ENCODE measurements at places on chromosomes 3 and 15.
A peak's percentile ranks its signal among the peaks of the same experiment; 100 is the strongest.

DNA sequence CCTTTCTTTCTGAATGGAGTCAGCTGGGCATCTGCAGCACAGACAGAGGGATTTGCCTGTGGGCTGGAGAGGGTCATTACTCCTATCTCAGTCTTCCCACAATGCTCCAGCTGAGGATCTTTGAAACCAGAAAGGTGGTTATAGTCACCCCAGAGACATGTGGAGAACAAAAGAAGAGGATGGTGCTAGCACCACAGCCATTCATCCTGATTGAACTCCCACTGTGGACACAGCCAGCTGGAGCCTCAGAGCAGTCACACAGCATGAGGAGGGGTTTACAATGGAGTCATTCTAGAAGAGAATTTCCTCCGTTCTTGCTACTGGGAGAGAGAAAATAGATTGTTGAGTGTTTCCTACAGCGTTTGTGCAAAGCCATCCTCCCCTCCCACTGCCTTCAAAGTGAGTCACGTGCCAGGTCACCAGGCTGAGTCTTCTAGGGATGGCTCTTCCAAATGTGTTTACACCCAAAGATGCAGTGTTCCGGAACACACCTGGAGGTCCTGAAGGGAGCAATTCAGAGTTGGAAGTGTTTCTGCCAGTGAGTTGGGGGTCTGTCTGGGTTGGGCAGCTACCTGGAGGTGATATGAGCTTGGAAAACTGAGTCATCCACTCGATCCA, 18.9 kb upstream of the GREM1 start:
- DNase-seq = no peak

DNA sequence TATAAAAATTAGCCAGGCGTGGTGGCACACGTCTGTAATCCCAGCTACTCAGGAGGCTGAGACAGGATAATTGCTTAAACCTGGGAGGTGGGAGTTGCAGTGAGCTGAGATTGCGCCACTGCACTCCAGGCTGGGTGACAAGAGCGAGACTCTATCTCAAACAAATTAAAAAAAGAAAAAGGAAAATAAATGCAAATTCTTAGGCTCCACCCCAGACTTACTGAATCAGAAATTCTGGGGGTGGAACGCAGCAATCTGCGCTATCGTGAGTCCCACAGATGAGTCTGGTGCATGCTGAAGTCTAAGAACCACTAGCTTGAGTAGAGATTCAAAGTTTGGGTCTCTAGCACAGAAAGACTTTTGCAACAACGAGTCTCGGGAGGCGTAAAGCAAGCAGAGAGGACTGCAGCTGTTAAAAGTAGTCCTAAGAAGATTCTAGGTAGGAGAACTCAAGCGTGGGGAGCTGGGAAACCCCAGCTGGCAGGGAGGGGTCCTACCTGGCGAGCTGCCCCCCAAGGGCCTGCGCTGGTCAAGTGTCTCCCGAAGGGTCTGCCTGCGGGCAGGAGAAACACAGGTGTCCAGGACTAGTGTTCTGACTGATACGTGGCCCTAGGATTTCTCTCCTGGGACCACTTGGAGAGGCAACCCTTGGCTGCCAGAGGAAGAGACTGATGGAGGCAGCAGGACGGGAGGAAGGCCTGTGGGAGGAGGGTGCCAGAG, 21.9 kb downstream of the CEP19 start:
- DNase-seq = no peak

- DNase-seq = peak; percentile 75
Observed at GRCh38 chr3:169218314-169218983, 445.1 kb downstream of the MECOM start.

- no peak for DNase-seq
Observed at GRCh38 chr3:114351123-114351821, 57.4 kb downstream of the TIGIT start.

DNA sequence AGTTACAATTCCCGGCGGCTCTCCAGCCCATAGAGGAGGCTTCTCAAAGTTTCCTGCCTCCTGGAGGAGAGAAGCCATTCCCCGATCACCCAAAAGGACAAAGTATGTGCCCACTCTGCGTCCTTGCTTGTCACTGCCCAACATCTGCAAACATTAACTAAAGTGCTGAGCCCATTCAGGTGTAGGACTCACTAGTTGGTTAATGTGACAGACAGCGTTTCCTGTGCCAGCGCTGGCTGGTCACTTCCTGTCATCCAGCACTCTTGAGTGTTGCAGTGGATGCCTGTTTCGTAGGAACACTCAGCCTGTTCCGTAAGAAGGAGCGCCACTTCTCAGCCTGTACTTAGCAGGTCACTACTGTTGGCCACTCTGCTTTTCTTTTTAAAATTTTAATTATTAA, 100.3 kb downstream of the APBA2 start:
- DNase-seq = no peak

DNA sequence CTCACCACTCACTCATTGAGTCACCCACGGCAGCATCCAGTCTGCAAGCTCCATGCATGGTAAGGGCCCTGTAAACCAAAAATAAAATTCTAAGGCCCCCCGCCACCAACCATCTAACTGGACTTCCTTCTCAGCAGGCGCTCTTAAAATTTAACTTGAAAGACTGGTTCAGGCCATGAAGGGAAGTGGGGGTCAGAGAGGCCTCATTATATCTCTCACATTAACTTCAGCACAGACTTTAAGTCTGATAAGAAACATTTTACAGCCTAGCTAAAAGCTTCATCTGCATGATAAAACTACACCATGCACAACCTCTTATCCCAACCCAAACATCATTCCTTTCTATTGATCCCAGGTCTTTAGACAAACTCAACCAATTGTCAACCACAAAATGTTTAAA, 38.5 kb downstream of the FBLN2 start:
- DNase-seq = no peak

DNA sequence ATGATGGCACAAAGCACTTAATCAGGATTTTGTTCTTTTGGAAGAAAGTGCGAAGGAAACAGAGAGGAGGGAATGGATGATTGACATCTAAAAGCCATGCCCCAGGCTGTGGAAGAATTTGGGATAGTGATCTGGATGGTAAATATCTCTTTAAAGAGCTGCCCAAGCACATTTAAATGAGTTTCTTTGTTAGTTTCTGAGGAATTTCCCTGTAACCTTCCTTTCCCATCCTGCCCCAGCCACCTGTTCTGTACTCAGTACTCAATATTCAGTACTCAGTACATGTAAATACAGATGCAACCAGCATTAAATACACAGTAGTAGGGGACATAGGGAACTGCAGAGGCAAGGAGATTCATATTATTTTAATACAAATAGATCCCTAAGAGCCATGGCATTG, 7.8 kb upstream of the CORO2B start:
- DNase-seq = no peak

Measured in right atrium auricular region (tissue), 2 donors.